Activated naive CD4-positive, alpha-beta T cell treated with anti-CD3 and anti-CD28 coated beads, Interleukin-2, amount 10 ng/mL, durations not matched to agents 5 hours and 36 hours (primary cell): ENCODE measurements at places on chromosomes 16 and 17. TPM values are rescaled to one million over a fixed set of nuclear protein-coding genes. Genes with fewer than 3 reads are reported as not detected.

AIPL1 gene
- total RNA-seq: not detected

PLEKHH3 gene
- total RNA-seq: 1.6 TPM

HSD17B2 gene
- total RNA-seq: not detected

HIRIP3 gene
- total RNA-seq: 33.1 TPM

KRT27 gene
- total RNA-seq: not detected

CDT1 gene
- total RNA-seq: 104 TPM

MEFV gene
- total RNA-seq: 0.51 TPM

SLFN12L gene
- total RNA-seq: 99.0 TPM

CEP295NL gene
- total RNA-seq: not detected

CCL18 gene
- not detected for total RNA-seq

GPR142 gene
- not detected for total RNA-seq

MINK1 gene
- total RNA-seq: 112 TPM

DDX19B gene
- total RNA-seq: 31.3 TPM

TNS4 gene
- 6.3 TPM for total RNA-seq

KCNH6 gene
- total RNA-seq: not detected

DRC7 gene
- not detected for total RNA-seq

ASPHD1 gene
- not detected for total RNA-seq

ZP2 gene
- total RNA-seq: not detected

KRT33A gene
- total RNA-seq: not detected

MYO15A gene
- total RNA-seq: 0.38 TPM

ELMO3 gene
- total RNA-seq: 6.5 TPM

CCL5 gene
- 30.5 TPM for total RNA-seq

CHAD gene
- not detected for total RNA-seq

ABCA5 gene
- total RNA-seq: 17.4 TPM

NF1 gene
- total RNA-seq: 14.3 TPM

CBX2 gene
- 5.5 TPM for total RNA-seq

EXOC3L1 gene
- not detected for total RNA-seq

SUPT6H gene
- 66.4 TPM for total RNA-seq

WSCD1 gene
- 0.10 TPM for total RNA-seq

CDH13 gene
- not detected for total RNA-seq

TBX4 gene
- not detected for total RNA-seq

SECTM1 gene
- total RNA-seq: 5.7 TPM

DUS2 gene
- 18.9 TPM for total RNA-seq

TP53TG3F gene
- not detected for total RNA-seq

ZFP3 gene
- 7.5 TPM for total RNA-seq

ODAD4 gene
- total RNA-seq: 0.89 TPM

SCNN1B gene
- total RNA-seq: not detected

TSPOAP1 gene
- 42.0 TPM for total RNA-seq

FBXW10 gene
- not detected for total RNA-seq
